ENCODE measurements at places on chromosomes 7 and 10. TPM values are rescaled to one million over a fixed set of nuclear protein-coding genes. Genes with fewer than 3 reads are reported as not detected.

Gene FZD8
- polyA plus RNA-seq: 5.0 TPM

Gene HMX2
- polyA plus RNA-seq: not detected

Gene POT1
- 48.9 TPM for polyA plus RNA-seq

Gene PCDH15
- 2.1 TPM for polyA plus RNA-seq

Gene CLCN1
- polyA plus RNA-seq: not detected

Gene TUBB8
- 0.85 TPM for polyA plus RNA-seq

Gene NODAL
- 1.1 TPM for polyA plus RNA-seq

Gene CALU
- polyA plus RNA-seq: 204 TPM

Gene ANKRD30A
- not detected for polyA plus RNA-seq

Gene OPN1SW
- 2.3 TPM for polyA plus RNA-seq

Gene WEE2
- 0.40 TPM for polyA plus RNA-seq

Gene SAMD8
- 12.9 TPM for polyA plus RNA-seq

Gene SLC29A3
- 7.6 TPM for polyA plus RNA-seq

Gene NKX1-2
- polyA plus RNA-seq: not detected

Gene BAG3
- polyA plus RNA-seq: 19.3 TPM

Gene TLX1
- not detected for polyA plus RNA-seq

Gene POM121
- polyA plus RNA-seq: 46.6 TPM

Gene ELN
- 303 TPM for polyA plus RNA-seq

Gene ZNF503
- 71.4 TPM for polyA plus RNA-seq

Gene ADCYAP1R1
- 1.5 TPM for polyA plus RNA-seq

Gene OR2A12
- polyA plus RNA-seq: 0.07 TPM

Gene PRF1
- 5.5 TPM for polyA plus RNA-seq

Gene FRMPD2
- 0.37 TPM for polyA plus RNA-seq

Gene SLC13A4
- polyA plus RNA-seq: 5.3 TPM

Gene MOGAT3
- polyA plus RNA-seq: 0.11 TPM

Gene GIMAP4
- 75.0 TPM for polyA plus RNA-seq

Gene DDC
- polyA plus RNA-seq: 10.1 TPM

Gene EPO
- 0.34 TPM for polyA plus RNA-seq

Gene C7orf33
- polyA plus RNA-seq: not detected

Gene OPALIN
- not detected for polyA plus RNA-seq

Gene STEAP2
- 7.0 TPM for polyA plus RNA-seq

Gene TRIM74
- 2.4 TPM for polyA plus RNA-seq

Gene AMPH
- 11.4 TPM for polyA plus RNA-seq

Gene SMARCD3
- polyA plus RNA-seq: 103 TPM

Gene GIMAP6
- polyA plus RNA-seq: 29.1 TPM

All from left lung (tissue), 14 donors.